ENCODE measurements at places on chromosomes 12 and 14.

DNA sequence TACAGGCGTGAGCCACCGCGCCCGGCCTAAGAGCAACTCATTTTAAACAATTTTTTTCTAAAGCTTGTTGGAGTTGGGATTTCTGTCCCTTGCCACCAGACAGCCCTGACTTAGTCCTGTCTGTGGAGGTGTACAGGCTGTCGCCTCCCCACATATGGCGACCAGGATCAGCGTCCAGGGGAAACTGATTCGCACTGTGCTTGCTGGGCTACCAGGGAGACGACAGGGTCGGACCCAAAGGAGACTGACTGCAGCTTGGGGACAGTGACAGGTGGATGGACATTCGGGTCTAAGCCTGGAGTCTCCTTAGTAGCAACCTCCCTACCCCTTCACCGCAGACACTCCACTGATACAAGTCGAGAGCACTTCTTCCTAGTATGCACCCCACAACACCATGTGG is 40.3 kb downstream of the TRAFD1 start:
- no peak for DNase-seq

GRCh38 chr12:42332301-42333285 is 6.6 kb downstream of the PPHLN1 start:
- DNase-seq, result peak; percentile 19

GRCh38 chr12:55929306-55929791 is 1.6 kb upstream of the DGKA start:
- DNase-seq, result peak; percentile 60

- DNase-seq, result no peak
Measured at GRCh38 chr14:42045383-42045782, 438.7 kb downstream of the LRFN5 start.

DNA sequence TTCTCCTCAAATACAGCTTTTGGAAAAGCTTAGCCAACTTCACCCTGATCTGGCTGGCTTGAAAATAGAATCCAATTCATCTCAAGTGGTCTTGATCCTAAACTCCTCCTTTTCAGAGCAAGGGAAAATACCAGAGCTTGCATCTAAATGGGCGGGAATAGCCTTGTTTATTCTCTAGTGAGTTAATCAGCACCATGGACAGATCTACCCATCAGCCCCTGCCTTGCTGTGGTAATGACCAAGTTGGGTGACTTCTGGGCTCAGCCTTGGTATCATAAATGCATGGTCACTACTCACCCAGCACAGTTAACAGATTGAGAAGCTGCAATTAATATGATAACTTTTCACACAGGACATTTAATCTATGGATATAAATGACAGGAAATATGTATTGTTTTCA is 196.6 kb downstream of the GLT1D1 start:
- no peak for DNase-seq

DNA sequence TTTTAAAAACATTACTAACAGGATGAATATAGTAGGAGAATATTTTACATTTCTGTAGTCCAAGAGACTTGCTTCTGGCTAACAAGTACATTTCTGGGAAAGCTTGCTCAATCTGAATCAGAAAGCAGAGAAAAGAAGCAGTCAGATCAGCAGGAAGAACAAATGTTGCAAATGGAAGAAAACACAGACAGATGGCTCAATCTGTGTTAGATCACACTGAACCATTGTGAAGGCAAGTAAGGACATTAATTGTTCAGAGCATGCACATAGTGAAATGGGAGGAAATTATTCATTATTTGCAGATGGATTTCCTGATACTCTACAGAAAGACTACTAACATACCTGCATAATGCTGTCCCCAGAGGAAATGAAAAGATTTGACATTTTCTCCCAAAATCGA is 65.2 kb upstream of the CNOT2 start:
- no peak for DNase-seq

- DNase-seq, result no peak
Measured at GRCh38 chr14:44699391-44699790, 192.3 kb upstream of the FSCB start.

DNA sequence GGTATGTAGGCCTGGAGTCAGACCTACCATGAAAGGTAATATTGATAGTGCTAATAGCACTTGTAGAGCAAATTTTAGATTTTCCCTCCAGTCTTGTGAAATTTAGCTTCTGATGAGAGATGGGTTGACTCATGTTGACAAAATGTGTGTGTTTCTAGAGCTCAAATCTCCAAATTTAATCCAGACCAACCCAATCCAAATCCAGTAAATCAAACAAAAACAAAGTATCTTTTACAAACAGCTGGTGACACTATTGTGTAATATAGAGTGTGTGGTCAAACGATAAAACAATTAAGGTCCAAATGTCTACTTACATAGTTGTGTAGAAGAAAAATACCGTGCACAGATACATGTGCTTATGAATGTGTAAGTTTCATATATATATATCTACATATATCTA is 63.4 kb upstream of the KITLG start:
- no peak for DNase-seq

GRCh38 chr14:104664588-104664987 is 24.8 kb upstream of the INF2 start:
- DNase-seq, result no peak

- no peak for DNase-seq
Measured at GRCh38 chr12:109779382-109779781, 53.8 kb downstream of the TRPV4 start.

- no peak for DNase-seq
Measured at GRCh38 chr14:98278800-98279199, 993.2 kb downstream of the BCL11B start.

GRCh38 chr12:124410354-124411175 is 115.7 kb downstream of the RFLNA start:
- DNase-seq, result no peak

DNA sequence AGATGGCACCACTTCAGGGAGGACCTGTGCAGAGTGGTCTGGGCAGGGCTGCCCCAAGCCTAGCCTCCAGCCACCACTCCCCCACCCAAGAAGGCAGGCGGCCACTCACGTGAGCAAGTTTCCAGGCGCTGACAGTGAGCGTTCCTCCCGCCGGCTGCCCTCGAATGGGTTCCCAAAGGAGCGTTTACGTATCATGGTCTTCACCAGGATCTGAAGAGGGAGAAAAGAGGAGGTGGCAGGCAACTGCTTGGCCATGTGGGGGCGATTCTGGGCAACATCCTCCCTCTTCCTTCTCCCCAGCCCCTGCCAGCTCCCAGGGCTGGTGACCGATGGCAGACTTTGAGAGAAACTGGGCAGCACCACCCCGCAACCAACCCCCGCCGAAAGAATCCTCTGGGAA is 35.1 kb downstream of the P2RX4 start:
- no peak for DNase-seq

DNA sequence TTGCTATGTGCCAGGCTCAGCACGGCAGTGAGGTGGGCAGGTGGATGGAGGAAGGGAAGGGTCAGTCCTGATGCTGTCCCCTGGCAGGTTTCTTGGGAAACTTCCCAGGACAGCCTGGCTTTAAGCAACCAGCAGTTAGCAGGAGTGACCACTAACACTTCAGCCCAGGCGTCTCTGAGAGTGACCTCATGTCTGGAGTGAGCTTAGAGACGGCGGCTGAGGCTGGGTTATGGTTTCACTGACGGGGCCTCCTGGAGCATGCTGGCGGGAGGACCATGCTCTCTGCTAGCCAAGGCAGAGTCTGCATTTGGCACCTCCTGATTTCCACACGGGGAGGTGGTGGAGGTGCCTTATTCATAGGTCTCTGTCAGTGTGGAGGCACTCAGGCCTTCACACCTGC is 2.5 kb downstream of the HHIPL1 start:
- no peak for DNase-seq

DNA sequence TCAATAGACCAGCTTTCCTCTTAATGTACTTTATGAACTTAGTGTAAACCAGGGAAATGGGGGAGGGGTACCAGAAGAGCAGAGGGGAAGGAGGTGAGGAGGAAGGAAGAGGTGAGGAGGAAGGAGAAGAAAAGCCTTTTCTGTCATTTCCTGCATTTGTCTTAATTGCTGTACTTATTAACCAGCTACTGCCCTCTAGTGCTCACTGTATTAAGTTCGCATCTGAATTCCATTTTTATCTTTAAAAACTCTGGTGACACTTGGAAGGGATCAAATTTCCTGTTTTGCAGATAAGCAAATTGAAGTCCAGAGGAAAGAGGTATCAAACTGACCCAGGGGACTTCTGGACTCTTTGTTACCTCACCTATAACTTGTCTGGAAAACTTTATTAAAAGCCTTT is 22.2 kb downstream of the MANSC1 start:
- peak; percentile 80 for DNase-seq

- no peak for DNase-seq
Measured at GRCh38 chr12:131330106-131330815, 376.6 kb downstream of the ADGRD1 start.

- DNase-seq, result no peak
Measured at GRCh38 chr12:113369391-113369985, 11.1 kb downstream of the PLBD2 start.

DNA sequence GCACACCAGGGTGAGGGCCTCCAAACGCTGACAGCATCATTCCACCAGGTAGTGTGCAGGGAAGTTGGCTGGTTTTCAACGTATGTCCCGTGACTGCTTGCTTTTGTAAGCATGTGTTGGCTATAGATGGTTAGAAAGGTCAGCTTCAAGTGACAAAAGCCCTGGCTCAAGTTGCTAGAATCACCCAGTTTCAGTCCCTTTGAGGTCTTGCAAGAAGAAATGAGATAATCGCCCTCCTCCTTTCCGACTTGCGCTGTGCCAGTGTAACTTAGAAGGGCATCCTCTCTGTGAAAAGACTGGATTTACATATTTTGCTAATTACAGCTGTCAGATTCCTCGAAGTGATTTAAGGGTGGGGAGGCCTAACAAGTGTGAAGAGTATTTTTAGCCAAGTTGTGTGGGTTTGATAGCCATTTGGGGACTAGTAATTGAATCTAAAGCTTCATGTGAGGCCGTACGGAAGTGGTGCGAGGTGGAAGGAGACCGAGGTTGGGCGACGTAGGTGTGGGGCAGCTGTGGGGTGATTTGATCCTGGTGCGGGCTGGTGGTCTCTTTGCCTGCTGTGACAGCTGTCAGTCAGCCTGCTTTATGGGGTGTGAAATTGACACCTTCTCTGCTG is 94.7 kb downstream of the CHST11 start:
- DNase-seq, result no peak

- DNase-seq, result no peak
Measured at GRCh38 chr14:33057585-33057984, 118.9 kb downstream of the NPAS3 start.

DNA sequence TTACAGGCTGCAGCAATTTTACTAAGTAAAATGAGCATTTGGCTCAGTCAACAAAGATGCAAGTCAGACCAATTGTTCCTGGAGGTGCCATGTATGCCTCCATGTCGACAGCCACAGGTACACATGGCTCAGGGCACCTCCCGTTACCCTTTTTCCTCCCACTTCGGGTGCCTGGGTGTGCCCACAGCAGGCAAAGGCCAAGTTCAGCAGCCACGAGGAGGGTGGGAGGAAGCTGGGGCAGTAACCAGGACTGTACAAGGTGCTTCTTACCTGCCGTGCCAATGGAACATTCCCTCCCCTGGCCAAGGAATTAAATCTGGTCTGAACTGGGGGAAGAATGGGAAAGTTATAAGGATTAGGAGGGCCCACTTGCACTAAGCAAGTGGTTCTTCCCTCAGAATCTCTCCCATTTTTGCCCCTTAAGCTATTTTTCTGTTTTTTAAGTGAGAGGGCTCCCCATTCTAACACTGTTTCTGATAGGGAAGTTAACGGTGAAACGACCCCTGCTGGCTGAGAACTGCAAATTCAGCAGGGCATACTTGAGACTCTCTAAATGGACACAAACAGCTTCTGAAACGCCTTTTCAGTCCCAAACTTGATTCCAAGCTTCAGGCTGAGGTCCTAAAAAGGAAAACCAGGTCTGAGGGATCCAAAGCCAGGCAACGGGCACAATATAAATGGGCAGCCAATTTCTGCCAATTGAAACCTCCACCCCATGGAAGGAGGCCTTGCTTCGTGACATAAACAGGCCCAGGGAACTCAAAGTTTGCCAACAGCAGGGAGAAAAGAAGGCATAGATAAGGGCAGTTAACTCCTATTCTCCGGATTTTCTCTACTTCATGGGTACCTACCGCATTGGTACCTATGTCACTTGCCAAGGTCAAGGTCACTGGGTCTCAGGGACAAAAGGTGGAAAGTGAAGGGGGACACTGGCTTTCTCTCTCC is 24.8 kb downstream of the CLECL1 start:
- peak; percentile 44 for DNase-seq

GRCh38 chr12:42923583-42923982 is 334.0 kb upstream of the PRICKLE1 start:
- DNase-seq, result no peak

- no peak for DNase-seq
Measured at GRCh38 chr12:16593546-16593945, 12.4 kb downstream of the LMO3 start.

- no peak for DNase-seq
Measured at GRCh38 chr12:3165078-3165980, 88.2 kb downstream of the TSPAN9 start.

DNA sequence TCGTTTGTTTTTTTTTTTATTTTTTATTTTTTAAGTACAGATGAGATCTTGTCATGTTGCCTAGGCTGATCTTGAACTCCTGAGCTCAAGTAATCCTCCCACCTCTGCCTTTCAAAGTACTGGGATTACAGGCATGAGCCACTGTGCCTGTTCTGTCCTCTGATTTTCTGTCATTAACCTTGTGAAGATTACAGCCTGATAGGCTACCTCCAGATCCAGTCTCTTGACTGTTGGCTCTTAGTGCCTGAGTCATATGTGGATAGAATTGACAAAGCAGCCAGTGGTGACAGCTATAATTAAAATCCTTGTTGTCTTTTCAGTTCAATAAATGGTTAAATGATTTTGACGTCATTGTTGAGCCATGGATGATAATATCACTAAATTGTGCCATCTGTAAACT is 21.3 kb upstream of the REP15 start:
- DNase-seq, result no peak

GRCh38 chr14:21686468-21686867 is 12.8 kb upstream of the OR4E1 start:
- no peak for DNase-seq

DNA sequence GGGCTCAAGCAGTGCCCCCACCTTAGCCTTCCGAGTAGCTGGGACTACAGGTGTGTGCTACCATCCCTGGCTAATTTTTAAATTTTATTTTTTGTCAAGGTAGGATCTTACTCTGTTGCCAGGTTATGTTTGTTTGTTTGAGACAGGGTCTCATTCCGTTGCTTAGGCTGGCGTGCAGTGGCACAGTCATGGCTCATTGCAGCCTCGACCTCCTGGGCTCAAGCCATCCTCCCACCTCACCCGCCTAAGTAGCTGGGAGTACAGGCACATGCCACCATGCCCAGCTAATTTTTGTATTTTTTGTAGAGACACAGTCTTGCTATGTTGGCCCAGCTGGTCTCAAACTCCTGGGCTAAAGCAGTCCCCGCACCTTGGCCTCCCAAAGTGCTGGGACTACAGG is 83.3 kb upstream of the KCNH3 start:
- DNase-seq, result no peak

GRCh38 chr14:53668897-53669296 is 287.7 kb downstream of the BMP4 start:
- DNase-seq, result peak; percentile 16

GRCh38 chr14:52068615-52069306 is at the start of gene NID2:
Gene NID2, minus strand, starts transcription at chr14:52069059. Its CDS starts 65 bp downstream, at chr14:52068994.
- no peak for DNase-seq

GRCh38 chr12:56230432-56231183 is 757 bp downstream of the SLC39A5 start:
- DNase-seq, result no peak

GRCh38 chr12:6968426-6968825 is 2.0 kb downstream of the PHB2 start:
- no peak for DNase-seq

All from hematopoietic multipotent progenitor cell (in vitro differentiated cells).